SHP77 (cell line): ENCODE measurements at places on chromosomes 7 and 10.

- DNase-seq: no peak
Measured at GRCh38 chr10:3886191-3886590, 101.2 kb upstream of the KLF6 start.

- no peak for DNase-seq
Measured at GRCh38 chr7:75712517-75713361, 26.0 kb downstream of the HIP1 start.

GRCh38 chr10:11191678-11192077, 174.0 kb downstream of the CELF2 start:
- no peak for DNase-seq

DNA sequence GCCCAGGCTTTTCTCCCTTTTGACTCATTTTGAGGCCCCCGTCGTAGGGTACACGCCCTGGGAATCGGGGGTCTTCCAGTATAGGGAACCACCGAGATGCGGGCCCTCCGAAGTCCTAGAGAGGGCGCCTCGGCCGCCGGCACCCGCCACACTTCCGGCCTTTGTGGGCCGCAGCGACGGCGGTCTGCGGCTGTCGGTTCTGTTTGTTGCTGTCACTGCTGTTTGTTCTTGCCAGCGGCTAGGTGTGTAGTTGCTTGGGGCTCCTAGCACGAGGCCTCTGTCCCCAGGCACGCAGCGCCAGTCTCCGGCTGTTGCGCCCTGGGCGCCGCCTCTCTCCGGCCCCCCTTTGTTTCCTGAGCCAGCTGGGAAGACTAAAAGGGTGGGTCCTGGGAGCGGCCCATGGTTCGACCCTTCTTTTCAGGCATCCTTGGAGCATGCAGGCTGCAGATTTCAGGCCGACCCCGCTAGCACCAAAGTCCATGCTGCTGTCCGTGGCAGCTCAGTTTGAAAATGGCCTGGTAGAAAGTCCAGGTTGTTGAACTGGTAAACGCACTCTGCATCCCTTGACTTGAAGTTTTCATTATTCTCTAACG, 17.8 kb upstream of the ZKSCAN1 start:
- DNase-seq: no peak

GRCh38 chr7:83976302-83976701, 218.3 kb downstream of the SEMA3A start:
- DNase-seq: no peak

DNA sequence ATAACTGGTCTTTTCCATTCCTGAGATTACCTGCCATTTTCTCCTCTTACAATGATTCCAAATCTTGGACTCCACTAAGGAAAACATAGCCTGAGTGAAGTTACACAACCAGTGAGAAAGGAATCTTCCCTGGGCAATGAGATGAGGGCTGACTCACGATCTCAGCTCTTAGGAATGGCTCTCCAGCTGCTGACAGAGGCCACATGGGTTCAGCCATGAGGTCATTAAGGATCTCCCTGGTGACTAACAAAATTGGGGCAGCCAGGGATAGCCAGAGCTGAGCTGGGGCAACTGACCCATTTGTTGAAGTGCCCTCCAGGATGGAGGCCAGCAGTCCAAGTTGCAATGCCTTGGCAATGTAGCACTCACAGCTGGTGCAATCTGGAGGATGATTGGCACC, 78.7 kb upstream of the MKLN1 start:
- no peak for DNase-seq

GRCh38 chr10:92891885-92892690, 43.8 kb downstream of the EXOC6 start:
- peak; percentile 68 for DNase-seq

GRCh38 chr10:79123547-79123963, 54.8 kb downstream of the ZMIZ1 start:
- no peak for DNase-seq

DNA sequence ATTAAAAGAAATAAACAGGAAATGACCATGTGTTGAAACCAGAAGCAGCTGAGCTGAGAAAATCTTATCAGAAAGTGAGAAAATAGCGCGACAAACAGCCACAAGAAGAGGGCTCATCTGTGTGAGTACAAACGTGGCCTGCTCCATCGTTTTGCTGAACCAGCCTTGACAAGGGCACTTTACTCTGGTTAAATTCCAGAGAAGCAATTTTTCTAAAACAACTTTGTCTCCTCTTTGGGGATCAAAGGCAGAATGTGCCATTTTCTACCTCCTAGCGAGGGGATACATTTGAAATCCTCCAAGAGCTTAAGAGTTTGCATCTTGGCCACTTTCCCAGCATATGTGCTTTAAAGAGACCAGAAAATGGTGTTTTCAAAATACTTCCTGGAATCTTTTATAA, 51.3 kb upstream of the VIPR2 start:
- no peak for DNase-seq

- peak; percentile 45 for DNase-seq
Measured at GRCh38 chr7:81484261-81484660, 285.6 kb downstream of the HGF start.

DNA sequence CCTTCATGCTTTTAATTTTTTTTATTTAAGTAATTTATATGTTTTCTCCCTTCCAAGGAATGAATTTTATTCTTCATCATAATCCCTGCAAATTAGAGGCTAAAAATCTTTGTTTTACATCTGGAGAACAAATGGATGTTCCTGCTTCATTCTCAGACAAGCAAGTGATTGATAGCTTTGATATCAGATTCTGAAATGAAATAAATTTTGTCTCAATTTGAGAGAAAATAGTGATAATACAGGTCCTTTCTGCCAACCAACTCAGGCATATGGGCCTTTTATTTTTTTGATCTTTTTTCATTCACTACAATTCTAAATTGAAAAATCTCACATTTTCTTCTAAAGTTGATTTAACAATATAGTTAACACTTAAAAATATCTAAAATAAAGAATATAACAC, 427.1 kb downstream of the EXOC4 start:
- no peak for DNase-seq

DNA sequence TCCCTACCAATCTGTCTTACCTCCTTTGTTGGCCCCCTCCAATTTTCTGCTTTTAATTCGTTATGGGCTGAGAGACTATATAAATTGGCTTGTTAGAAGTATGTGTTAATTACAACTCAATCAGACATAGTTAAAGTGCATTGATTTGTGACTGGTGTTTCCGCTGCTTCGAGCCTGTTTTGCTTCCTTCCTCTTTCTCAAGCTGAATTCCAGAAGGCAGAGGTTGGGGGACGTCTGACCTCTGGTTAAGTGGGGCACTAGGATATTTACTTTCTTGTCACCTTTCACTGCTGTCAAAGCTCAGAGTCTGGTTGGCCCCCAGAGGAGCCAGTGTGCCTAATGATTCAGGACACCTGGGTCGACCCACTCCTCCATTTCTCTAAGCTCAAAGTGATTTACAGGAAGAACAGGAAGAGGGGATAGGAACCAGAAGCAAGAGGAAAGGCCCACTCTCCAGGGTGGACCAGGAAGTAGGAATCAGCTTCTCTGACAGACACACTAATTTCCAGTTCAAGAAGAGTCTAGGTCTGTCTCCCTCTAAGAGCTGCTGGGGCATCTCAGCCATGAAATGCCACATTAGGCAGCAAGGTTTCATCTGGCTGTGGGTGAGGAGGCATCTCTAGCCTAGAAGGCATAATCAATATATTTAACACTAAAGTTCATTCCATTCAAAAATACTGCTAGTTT, 397.2 kb upstream of the NPVF start:
- no peak for DNase-seq

- no peak for DNase-seq
Measured at GRCh38 chr10:30396293-30396692, 37.7 kb upstream of the MAP3K8 start.

DNA sequence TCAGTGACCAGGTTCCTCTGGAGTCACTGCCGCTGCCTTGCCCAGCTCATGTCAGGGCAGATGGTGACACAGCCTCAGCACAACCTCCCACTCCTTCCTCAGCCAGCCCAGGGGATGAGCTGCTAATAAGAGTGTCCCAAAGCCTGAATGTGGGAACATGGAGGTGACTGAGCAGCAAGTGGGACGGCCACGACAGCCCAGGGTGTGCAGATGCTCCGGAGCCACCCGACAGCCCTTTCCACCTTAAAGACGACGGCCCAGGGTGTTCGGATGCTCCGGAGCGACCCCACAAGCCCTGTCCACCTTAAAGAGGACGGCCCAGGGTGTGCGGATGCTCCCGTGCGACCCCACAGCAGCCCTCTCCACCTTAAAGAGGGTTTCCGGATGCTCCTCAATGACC, 89.2 kb downstream of the DIP2C start:
- DNase-seq: no peak

DNA sequence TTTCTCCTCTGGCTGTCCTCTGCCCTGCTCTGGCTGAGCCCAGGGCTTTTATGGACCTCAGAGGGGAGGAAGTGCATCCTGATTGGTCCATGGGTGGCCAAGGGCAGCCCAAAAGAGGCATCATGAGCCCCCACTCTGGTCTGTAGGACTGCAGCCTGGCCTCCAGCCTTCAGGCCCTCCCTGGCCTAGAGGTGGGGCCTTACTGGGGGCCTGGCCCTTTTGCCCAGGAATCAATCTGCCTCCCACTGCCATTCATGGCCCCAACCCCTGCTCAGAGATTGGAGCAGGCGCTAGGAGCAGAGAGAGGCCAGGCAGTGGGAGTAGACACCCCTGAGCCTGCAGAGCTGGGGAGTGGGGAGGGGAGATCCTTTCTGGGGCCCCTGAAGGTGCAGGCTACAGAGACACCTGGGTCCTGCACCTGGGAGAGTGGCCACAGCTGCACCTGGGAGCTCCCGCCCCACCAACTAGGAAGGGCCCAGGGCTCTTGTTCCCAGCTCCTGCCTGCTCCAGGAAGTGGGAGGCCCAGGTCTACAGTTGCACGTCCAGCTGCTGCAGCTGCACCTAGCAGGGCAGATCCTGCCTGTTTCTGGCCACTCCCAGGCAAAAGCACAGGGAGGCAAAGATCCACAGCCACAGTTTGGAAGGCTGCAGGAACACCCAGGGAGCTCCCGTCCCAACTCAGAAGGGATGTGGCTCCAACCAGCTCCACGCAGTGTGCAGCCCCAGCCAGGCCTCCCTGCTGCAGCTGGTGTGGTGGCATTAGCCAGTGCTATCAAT, 6.4 kb upstream of the DYNC2I1 start:
- DNase-seq: peak; percentile 46

DNA sequence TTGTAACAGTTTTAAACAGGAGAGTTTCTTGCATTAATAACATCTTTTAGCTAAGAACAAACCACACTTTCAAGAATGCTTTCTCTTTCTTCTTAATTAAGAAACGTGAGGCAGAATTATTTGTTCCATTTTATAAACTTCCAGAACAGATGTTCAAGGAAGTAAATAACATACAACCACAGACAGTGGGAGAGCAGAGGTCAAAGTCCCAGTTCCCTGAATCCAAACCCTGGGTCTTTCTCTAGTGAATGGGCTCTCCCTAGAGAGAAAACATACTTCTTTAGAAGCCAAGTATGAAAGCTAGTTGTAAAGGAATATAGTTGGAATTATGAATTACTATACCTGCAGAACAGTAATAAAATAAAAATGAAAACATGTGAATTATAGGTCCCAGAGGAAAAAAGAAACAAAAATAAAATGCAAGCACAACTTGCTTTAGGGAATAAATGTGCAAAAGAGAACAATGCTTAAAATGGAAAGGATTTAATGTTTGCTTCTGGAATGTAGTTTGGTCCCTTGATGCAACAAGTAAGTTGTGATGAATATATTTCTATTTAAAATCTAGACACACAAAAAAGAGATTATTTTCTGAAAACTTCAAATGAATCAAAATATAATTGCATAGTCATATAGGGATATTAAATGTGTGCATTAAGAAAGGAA, 6.0 kb downstream of the OR6B1 start:
- no peak for DNase-seq

- DNase-seq: no peak
Measured at GRCh38 chr10:35300063-35300699, 36.1 kb upstream of the CCNY start.

GRCh38 chr10:49282306-49282705, 16.7 kb upstream of the C10orf71 start:
- DNase-seq: no peak

- no peak for DNase-seq
Measured at GRCh38 chr10:71158902-71159301, 53.5 kb upstream of the UNC5B start.

DNA sequence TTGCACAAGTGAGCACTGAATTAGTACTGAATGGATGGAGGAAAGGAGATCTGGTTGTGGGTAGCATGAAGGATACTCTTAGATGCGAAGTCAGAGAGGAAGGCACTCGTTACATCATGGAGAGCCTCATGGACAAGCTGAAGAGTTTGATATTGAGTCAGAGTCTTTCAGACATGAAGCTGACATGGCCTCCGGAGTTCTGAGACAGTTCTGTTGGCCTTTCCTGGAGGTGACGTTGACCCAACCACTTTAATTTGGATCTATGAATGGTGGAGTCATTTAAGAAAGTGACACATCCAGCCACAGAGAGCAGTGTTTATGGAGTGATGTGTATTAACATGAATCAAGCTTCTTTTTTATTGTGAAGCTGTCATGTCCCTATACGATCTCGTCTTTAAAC, 286.3 kb upstream of the CDC14C start:
- no peak for DNase-seq

DNA sequence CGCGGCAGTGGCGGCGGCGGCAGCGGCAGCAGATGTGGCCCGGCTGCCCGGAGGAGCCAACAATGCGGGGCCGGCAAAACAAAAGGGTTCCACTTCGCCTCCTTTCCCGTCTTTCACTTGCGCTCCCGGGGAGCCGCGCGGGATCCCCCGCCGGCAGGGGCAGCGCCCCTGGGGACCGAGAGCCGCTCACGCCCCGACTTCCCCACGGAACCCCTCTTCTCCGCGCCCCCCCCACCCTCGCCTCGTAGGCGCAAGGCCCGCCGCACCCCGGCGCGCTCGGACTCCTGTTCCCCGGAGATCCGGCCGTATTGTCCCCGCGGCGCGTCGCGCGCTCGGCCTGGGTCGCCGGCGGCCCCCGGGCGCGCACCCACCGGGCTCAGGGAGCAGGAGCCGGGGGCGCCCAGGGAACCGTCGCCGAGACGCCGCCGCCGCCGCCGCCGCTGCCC, 854 bp downstream of the CTBP2 start:
- DNase-seq: no peak

DNA sequence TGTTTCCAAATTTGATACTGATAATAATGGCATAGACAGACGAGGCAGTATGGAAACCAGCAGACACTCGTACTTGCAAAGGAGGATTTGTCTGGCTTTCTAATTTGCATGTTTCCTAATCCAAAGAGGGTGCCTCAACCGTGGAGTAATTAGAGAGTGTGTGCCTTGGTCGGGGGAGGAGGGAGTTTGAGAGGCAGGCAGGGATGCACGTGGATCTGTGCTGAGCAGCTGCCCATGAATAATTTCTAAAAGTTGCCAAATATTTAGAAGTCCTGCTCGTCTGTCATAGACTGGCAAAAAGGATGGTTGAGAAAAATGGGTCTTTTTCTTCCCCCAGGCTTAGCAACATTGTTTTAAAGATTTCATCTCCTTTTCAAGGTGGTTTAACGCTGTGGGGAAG, 69.4 kb downstream of the PTPRE start:
- DNase-seq: no peak

- peak; percentile 2 for DNase-seq
Measured at GRCh38 chr7:95865716-95866371, 93.5 kb downstream of the DYNC1I1 start.

GRCh38 chr10:131168238-131168875, 143.2 kb downstream of the TCERG1L start:
- no peak for DNase-seq

- DNase-seq: no peak
Measured at GRCh38 chr10:12938271-12938670, 63.2 kb downstream of the CCDC3 start.
